Breast epithelium (tissue), 4 donors: ENCODE measurements at places on chromosomes 13 and 19. TPM values are rescaled to one million over a fixed set of nuclear protein-coding genes. Genes with fewer than 3 reads are reported as not detected.

DNA sequence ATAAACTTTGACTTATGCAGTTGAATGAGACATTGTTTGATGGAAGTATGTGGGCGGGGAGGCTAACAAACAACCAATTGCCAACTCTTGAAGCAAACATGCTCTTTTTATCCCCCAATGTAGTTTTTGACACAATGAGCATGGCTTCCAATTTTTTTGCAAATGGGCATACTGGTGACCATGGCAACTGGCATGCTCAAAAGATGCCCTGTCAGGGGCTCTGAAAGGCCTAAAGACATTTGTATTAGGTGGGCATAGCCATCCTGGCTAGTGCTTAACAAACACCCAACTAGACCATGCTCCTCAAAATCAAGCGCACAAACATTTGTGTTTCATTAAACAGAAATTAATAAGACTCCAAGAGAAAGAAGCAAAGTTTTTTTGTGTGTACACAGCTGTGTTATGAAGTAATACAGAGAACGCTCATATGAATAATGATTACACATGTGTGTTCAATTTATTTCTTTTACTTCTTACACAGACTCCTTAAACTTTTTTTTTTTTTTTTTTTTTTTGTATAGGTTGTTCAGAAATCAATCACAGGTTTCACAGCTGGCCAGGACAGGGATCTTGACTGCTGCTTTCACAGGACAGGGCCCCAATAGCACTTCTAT lies 95.6 kb downstream of the DLEU7 start:
- H3K36me3 ChIP-seq, result no peaks in the 10 kb centered on the region
- H3K4me1 ChIP-seq, result no peaks in the 10 kb centered on the region
- no peaks in the 10 kb centered on the region for H3K27me3 ChIP-seq
- DNase-seq, result no peak

GRCh38 chr13:113327766-113328471 lies 30.9 kb downstream of the LAMP1 start:
- no peak overlapping the region for H3K27ac ChIP-seq
- no peaks in the 10 kb centered on the region for H3K4me1 ChIP-seq
- no peaks in the 10 kb centered on the region for H3K27me3 ChIP-seq

DNA sequence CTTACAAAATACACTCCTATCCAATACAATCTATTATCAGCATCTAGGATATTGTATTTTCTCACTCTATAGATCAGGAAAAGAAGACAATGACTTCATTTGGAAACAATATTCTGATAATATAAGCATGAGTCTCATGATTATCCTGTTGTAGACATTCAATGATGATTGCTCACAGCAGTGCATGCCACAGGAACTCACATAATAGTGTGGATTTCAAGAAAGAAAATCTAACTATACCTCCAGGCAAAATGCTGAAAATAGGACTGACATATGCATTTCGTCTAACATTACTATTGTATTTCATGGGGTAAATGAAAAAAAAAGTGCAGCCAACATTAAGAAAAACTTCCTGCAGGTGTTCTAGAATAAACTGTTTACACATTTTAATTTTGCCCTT lies 122.6 kb downstream of the POSTN start:
- DNase-seq, result no peak
- H3K36me3 ChIP-seq, result no peaks in the 10 kb centered on the region
- H3K4me3 ChIP-seq, result no peak overlapping the region

DNA sequence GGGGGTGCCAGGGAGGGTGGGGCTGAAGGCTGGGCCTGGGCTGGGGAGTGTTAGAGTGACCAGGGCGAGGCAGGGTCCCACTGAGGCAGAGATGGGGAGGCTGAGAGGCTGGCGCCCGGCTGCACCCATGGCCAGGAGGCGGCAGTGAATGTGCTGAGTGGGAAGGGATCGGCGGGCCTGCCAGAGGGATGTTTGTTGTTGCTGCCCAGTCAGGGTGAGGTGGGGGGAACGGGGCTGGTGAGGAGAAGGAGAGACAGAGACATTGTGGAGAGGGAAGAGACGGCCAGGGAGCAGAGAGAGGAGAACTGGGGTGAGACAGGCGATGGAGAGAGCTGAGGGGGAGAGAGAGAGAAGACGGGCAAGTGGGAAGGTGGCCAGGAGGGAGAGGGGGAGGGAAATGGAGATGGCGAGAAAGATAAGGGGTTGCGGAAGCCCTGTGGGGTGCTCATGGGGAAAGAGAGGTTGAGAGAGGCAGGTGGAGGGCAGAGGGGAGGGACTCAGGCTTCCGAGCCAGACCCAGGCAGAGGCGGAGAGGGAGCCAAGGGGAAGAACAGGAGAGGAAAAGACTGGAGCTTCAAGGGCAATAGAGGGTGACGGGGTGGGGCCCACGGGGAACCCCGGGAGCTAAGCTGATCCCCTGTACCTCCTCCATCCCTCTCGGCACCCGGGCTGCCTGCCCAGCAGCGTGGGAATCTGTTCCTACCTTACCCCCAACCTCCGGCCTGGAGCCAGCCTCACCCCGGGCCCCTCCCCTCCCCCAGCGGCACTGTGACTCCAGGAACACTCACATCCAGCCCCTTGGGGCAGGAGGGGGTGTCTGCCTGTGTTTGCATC lies 690 bp upstream of the B3GNT8 start:
- DNase-seq, result no peak
- peak overlapping the region; percentile 97 for H3K27ac ChIP-seq
- no peaks in the 10 kb centered on the region for H3K36me3 ChIP-seq
- no peaks in the 10 kb centered on the region for H3K27me3 ChIP-seq
- peaks cover 9% of the 10 kb centered on the region for H3K4me1 ChIP-seq

ADGRE1 gene
- 0.33 TPM for total RNA-seq
